Activated naive CD4-positive, alpha-beta T cell treated with anti-CD3 and anti-CD28 coated beads, Interleukin-2, amount 50 U/mL, for 16 hours (primary cell): ENCODE measurements at places on chromosomes 13 and 19.

DNA sequence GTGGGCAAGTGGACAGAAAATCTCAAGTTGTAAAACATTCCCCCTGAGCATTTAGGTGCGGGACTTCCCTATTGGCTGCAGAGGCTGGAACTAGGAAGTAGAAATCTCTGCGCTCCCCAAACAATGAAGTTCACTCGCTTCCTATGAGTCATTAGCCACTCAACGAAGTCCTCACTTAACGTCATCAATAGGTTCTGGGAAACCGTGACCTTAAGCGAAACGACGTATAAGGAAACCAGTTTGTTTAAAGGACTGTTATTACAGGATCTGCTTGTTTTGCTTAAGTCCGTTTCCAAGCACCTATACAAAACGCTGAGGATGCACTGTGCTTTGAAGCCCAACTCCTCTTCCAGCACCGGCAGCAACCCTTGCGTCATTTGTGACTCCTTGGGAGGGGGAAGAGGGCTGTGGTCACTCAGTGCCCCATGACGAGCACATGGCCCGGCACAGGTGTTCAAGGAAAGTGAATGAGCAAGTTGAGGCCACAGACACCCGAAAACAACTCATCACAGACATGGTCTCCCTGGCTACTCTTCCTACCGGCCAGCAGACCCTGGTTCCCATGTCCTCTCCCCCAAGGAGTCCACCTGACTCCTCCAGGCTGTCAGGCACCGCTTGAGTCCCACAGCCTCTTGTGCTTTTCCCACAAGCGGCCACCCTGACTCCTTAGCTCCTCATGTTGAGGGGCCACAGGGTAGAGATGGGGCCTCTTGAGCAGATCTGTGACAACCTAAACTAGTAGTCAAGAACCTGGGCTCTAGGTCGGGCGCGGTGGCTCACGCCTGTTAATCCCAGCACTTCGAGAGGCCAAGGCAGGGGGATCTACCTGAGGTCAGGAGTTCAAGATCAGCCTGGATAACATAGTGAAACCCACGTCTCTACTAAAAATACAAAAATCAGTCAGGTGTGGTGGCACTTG is 4.8 kb downstream of the RPS16 start:
- DNase-seq, result no peak

GRCh38 chr13:27148900-27149299 is 22.7 kb downstream of the USP12 start:
- no peak for DNase-seq

- no peak for DNase-seq
Observed at GRCh38 chr19:38228491-38229439, 4.7 kb upstream of the DPF1 start.

DNA sequence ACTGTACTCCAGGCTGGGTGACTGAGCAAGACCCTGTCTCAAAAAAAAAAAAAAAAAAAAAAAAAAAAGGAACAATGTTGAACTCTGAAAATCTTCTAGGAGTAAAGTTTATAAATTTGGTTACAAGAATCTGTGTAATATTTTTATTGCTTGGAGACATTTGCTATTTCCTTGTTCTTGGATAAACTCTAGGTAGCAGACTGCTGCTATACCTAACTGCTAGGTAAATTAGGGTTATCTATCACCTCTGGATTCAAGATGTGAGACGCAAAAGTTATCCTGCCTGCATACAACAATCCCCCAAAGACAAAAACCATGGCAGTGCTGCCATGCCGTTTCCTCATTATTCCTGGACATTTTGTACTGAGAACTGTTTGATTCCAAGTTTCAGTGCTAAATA is 33.7 kb downstream of the UBL3 start:
- no peak for DNase-seq

DNA sequence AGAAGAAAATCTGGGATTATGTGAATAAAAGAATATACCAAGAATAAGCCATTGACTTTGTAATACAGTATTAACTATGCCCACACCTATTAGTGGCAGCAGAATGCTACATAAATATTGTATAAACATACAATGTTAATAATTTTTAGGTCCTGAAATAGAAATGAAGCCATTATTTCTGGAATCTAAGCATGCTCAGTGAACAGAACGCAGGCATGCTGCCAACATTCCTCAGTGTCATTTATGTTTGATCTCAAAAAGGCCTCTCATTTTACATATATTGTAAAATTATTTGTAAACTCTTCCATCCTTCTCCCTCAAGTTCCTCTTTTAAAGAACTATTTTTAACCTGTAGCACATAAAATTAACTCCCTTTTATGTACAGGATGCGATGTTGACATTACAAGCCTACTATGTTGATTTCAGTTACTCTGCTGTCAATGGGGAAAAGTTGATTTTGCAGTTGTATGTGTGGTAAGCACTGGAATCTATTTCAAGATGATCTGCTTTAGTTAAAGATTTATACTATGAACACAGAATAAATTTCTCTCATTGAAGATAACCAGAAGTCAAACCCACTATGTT is 118.8 kb downstream of the VWA8 start:
- no peak for DNase-seq

DNA sequence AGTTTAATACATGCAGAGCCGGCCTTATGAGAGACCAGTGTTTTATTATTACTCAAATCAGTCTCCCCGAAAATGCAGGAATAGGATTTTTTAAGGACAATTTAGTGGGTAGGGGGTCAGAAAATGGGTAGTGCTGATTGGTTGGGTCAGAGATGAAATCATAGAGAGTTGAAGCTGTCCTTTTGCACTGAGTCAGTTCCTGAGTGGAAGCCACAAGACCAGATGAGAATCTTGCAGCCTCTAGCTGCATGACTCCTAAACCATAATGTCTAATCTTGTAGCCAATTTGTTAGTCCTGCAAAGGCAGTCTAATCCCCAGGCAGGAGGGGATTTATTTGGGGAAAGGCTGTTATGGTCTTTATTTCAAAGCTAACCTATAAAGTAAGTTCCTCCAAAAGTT is 1163.9 kb downstream of the DIAPH3 start:
- DNase-seq, result no peak

DNA sequence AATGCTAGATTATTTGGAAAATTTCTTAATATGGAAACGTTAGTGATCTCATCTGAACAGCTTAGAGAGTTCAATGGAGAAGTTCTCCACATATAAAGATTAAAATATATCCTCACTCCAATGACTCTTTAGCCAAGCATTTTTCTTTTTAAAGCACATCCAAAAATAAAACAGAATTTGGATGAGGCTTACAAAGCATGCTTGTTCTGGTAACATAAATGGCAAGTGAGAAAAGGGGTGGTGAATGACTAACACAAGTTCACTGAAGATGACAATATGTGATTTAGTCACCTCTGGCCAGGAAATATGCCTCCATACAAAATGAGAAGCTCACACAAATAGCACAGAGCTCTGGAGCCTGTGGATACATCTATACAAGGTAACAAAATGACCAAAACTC is 253.0 kb downstream of the PCDH20 start:
- DNase-seq, result no peak

DNA sequence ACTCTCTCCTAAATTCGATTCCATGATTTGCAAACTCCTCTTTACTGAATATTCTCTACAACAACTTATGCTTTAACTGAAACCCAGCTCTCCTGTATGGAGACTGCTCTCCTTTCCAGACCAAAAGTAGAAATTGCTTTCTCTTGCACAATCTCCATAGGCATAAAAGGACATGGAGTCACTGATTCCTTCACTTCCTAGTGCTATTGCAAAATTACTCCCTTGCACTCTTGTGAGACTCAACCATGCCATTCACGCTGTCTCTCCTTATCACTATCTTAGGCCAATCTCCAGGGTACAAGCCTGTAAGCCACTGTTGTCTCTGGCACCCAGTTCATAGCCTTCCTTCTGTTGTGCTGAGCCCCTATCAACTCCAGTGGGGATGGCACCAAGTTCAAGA is 30.6 kb downstream of the SERPINE3 start:
- no peak for DNase-seq

DNA sequence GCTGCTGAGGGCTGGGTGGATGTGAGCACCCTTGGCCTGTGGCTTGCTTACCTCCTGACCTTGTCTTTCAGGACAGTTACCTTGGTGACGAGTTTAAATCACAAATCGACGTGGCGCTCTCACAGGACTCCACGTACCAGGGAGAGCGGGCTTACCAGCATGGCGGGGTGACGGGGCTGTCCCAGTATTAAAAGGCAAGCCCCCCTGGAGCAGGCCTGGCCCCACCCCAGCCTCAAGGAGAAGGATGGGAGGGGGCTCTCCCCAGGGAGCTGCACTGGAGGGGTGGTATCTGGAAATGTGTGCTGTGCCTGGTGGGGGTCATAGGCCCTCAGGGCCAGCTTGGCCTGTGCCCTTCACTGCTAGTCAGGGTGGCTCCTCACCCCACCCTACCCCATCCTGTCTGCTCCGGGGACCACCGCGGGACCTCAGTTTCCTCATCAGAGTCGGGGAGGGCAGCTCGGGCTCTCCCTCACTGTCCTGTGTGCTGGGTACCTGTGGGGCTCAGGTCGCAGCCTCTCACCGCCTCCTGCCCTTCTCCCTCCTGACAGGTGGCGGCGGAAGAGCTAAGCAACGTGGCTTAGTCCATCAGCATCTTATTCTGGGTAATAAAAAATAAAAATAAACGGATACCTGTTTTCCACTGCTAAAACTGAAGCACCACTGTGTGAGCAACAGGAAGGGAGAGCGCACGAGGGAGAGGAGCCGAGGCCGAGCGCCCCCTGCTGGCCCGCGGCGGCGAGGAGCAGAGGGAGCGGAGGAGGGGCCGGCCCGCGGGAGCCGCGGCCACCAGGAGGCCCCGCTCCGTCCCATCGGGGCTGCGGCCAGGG is 29.8 kb downstream of the CERS1 start:
- DNase-seq, result peak; percentile 65

DNA sequence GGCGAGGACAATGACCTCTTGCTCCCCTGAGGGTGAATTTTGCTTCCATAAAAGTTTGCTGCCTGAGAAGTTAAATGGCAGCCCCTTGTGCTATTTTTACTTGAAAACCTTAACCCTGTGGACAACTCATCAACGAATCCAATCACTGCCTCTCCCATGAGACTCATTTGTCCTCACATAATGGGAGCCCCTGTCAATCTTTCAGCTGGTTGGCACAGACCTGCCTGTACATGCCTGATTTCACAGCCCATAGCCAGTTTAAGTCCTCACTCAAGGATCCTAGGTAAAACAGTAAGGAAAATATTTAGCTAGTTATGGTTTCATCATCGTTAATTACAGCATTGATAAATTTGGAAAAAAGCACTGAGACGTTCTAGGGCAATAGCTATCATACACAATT is 207.4 kb downstream of the NHLRC3 start:
- DNase-seq, result no peak

- DNase-seq, result no peak
Observed at GRCh38 chr13:35283856-35284255, 192.6 kb downstream of the MAB21L1 start.

- no peak for DNase-seq
Observed at GRCh38 chr19:38889803-38890202, 9.6 kb downstream of the SIRT2 start.

GRCh38 chr19:48950830-48951519 is 3.7 kb upstream of the BAX start:
- no peak for DNase-seq

- DNase-seq, result no peak
Observed at GRCh38 chr13:45808925-45809324, 42.6 kb downstream of the SIAH3 start.

DNA sequence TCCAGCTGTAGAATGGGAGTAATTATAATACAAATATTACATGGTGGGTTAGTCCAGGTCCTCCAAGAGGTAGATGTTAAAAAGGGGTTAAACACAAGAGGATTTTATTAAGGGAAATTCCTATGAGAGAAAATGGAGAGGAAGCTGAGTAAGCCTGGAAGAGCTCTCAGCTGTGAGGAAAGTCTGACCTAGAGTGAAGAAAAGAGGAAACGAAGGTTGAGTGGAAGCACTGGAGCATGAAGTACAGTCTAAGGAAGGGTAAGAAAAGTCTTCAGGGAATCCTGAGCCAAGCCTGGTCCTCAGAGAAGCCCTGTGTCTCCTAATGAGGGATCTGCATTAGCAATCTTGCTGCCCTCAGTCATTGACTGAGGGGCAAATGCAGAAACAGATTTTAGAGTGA is 506.2 kb downstream of the GPC5 start:
- DNase-seq, result no peak

GRCh38 chr13:73168226-73168952 is 109.6 kb downstream of the KLF5 start:
- DNase-seq, result no peak

GRCh38 chr13:101626925-101627555 is 174.6 kb downstream of the ITGBL1 start:
- DNase-seq, result peak; percentile 41

DNA sequence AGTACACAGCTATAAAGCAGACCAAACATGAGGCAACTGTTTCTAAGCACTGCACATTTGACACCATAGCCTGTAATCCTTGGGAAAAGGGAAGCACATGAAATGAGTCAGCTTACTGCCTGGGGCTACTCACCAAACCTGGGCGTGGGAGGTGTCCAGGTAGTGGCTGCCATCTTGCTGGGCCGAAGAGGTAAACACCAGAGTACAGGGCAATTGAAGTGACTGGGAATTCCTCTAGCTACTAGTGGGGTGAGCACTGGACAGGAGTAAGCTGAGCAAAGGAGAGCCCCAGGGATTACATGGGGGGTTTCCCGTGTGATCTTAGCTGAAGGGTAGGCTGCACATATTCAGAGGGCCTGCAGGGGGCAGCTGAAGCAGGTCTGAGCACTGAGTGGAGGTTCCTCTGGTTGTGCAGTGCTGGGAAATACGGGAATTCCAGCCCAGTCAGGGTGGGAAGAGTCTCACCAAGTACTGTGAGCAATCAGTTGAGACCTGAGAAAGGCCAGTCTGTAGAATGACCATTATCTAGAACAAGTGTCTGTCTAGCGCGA is 140.5 kb downstream of the SLC7A1 start:
- no peak for DNase-seq

- DNase-seq, result no peak
Observed at GRCh38 chr19:21028969-21029268, 8.5 kb downstream of the ZNF430 start.

DNA sequence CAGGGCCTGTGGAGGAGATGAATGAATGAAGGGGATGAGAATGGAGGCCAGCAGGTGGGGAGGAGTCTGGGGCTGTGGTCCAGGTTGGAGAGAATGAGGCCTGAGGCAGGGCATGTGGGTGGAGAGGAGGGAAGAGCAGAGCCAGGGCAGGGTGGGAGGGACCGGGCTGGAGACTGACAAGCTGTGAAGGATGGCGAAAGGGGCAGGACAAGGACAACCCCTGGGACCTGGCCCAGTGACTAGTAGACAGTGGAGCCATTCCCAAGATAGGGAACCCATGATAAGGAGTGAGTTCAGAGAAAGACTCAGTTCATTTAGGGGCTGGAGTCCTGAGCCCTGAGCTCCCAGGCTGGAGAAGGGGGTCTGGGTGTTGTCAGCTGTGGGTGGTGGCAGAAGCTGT is 3.0 kb downstream of the PTH2 start:
- DNase-seq, result no peak

- DNase-seq, result no peak
Observed at GRCh38 chr13:20772401-20773131, 1.2 kb downstream of the EEF1AKMT1 start.
